GM12878 (cell line): ENCODE measurements at places on chromosomes 7 and 10. TPM values are rescaled to one million over a fixed set of nuclear protein-coding genes. Genes with fewer than 3 reads are reported as not detected.

MICU1 gene
- total RNA-seq, result 23.7 and 28.4 TPM in 2 replicates

TMEM196 gene
- total RNA-seq, result not detected in 2 replicates

- no peak for DNase-seq
- no peak overlapping the region for H3K27ac ChIP-seq
- no peaks in the 10 kb centered on the region; the same call in 1 of the 2 replicates for H3K27me3 ChIP-seq
- no peak overlapping the region for H3K4me3 ChIP-seq
- H3K4me1 ChIP-seq, result no peaks in the 10 kb centered on the region
- H3K36me3 ChIP-seq, result no peaks in the 10 kb centered on the region
These were observed 111.9 kb downstream of the GRID1 start for GRCh38 chr10:86254526-86255174.

DNA sequence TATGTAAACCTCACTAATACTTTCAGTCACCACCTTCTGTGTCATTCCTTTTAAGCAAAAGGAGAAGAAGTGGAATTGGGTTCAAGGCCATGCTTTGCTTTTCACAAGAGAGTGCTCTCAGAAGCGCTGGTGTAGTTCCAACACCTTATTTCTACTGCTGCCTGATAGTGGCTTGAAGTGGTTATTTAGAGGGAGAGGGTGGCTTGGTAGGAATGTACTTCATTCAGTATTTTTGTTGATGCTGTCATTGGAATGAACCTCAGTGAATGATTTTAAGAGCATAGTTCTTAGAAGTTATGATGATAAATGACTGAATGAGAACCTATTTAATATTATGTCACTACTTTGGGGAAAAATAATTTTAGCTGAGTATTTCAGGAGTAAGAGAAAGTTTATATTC lies 396.7 kb downstream of the EXOC4 start:
- no peaks in the 10 kb centered on the region for H3K36me3 ChIP-seq

FBXL13 gene
- total RNA-seq, result 0.16 and 0.95 TPM in 2 replicates

- peaks cover 8% of the 10 kb centered on the region for H3K4me1 ChIP-seq
- H3K27ac ChIP-seq, result no peak overlapping the region
- H3K27me3 ChIP-seq, result no peaks in the 10 kb centered on the region
These were observed 155.5 kb downstream of the RNF216 start for GRCh38 chr7:5625938-5626337.

DNA sequence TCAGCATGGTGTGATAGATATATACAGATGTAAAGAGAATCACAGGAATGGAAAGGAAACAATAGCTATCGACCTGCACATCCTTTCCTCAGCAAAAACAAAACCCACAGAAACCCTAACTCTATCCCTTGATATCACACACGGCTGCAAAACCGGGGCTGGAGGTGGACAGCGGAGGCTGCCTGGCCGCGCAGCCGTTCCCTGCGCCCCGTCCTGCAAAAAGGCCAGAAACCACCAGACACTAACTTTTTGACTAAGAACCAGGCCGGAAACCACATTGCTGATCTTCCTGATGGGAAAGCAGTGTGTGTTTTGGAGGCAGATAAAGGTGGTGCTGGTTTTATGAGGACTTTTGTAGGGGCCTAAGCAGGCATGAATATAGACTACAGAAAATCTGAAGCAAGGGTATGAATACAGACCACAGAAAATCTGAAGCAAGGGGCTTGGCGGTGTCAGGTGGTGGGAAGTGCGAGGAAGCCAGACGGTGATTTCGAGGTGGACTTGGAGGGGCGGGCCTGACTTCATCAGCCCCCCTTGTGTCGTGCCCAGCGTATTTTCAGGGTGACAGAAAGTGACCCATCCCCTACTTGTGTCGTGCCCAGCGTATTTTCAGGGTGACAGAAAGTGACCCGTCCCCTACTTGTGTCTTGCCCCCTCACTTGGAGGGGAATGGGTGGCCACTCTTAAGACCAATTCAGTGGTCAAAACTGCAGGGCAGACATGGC lies 123.3 kb downstream of the WDR37 start:
- H3K36me3 ChIP-seq, result no peaks in the 10 kb centered on the region
- H3K4me1 ChIP-seq, result no peaks in the 10 kb centered on the region
- no peak for DNase-seq
- no peak overlapping the region for H3K4me3 ChIP-seq
- no peaks in the 10 kb centered on the region; the same call in none of the 2 replicates for H3K27me3 ChIP-seq
- H3K27ac ChIP-seq, result no peak overlapping the region

NANOS1 gene
- 0.36 and 0.61 TPM in 2 replicates for total RNA-seq

DNA sequence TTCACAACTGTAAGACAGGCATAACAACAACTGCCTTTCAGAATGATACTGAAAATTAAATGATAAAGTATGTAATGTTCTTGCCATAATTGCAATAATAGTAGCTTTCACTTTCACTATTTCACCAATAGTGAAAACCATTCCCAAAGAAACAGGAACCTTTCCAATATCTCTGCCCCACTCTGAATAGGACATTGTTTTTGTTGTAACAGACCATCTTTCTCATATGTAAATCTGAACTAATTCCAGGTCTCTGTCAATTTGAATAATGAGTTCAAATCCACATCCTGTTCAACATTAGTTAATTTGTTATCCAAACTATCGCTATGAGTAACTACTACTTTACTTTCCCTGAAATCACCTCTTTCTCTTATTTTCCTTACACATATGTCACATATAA lies 148.0 kb downstream of the LRRN3 start:
- no peak overlapping the region for H3K4me3 ChIP-seq
- H3K27me3 ChIP-seq, result no peaks in the 10 kb centered on the region
- no peaks in the 10 kb centered on the region for H3K4me1 ChIP-seq
- no peaks in the 10 kb centered on the region for H3K36me3 ChIP-seq
- H3K27ac ChIP-seq, result no peak overlapping the region
- DNase-seq, result no peak
